ENCODE measurements at places on chromosomes 3 and 15.

GRCh38 chr15:33636958-33637357 is 326.2 kb downstream of the RYR3 start:
- peak; percentile 47 for DNase-seq

DNA sequence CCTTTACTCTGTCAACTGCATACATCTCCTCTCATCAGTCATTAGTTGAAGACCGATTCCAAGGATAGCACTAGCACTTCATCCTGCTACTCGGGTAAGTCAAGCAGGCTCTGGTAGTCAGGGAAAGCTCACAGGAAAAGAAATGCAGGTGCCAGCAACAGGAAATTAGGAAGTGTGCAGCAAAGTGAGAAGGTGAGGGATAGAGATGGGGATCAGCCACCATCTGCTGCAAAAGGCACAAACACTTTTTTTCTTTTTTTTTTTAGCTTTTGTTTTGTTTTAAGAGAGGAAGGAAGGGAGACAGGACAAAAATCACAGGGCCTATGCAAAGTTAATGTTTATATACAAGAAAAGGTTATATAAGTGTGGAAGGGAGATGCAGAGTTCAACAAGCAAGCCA is 9.0 kb upstream of the BTLA start:
- no peak for DNase-seq

DNA sequence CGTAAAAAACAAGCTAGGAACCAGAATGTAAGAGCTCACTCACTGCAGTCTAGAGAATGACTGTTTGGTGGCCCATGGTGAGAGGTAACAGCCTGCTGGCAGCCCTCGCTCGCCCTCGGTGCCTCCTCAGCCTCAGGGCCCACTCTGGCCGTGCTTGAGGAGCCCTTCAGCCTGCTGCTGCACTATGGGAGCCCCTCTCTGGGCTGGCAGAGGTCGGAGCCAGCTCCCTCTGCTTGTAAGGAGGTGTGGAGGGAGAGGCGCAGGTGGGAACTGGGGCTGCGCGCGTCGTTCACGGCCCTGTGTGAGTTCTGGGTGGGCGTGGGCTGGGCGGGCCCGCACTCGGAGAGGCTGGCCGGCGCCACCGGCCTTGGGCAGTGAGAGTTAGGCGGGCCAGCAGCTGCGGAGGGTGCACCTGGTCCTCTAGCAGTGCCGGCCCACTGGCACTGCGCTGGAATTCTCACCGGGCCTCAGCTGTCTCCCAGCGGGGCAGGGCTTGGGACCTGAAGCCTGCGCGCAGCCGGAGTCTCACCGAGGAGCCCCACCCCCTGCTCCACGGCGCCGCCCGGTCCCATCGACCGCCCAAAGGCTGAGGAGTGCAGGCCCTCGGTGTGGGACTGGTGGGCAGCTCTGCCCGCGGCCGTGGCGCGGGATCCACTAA is 420.6 kb downstream of the RBMS3 start:
- no peak for DNase-seq

DNA sequence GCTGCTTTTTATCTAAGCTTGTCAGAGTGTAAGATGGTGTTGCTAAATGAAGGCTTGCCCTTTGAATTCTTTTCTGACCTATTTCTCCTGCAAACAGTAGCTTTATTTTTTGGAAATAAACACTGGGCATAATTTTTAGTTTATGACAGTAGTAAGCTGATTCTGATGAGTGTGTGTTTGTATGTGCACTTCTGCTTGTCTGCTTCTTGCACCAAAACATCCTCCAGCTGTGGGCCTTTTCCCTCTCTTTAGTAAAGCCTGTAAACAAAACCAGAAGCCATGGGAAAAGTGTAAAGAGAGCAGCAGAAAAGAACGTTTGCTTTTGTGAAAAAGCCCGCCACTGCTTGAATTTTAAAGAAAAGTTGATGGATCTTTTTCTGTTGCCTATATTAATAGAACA is 136.4 kb upstream of the IL12A start:
- DNase-seq = no peak

DNA sequence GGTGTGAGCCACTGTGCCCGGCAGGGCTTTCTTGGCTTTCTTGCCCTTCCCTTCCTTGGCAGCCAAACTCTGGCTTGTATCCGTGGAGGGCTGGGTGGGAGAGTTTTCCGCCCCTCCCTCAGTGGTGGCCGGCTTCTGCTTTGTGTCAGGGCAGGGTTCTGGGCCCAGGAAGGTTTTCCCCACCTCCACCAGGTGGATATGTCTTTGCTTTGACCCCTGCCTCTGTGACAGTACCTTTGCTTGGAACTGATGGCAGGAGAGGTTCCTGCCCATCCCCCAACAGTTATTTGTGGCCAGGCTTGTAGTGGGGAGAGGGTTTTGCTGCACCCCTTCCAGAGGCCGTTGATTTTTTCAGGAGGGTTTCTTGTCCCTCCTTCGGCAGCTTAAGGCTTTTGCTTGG is 24.3 kb downstream of the CSPG5 start:
- DNase-seq = no peak

DNA sequence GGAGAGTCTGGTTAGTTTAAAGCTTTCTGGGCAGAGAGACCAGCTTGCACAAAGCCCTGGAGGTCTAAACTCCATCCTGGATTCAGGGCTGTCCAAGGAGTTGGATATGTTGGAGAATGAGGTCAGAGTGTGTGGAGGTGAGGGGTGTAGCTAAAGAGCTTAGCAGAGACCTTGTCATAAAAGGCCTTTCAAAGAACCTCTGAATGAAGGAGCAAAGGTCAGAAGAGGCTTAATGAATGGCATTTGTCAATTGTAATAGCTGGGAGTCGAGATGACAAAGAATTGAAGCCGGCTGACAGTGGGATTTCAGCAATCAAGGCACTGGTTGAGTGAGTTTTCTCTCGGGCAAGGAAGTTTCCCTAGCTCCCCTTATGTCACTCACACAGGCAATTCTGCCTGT is 202.6 kb downstream of the PDCD6IP start:
- no peak for DNase-seq

DNA sequence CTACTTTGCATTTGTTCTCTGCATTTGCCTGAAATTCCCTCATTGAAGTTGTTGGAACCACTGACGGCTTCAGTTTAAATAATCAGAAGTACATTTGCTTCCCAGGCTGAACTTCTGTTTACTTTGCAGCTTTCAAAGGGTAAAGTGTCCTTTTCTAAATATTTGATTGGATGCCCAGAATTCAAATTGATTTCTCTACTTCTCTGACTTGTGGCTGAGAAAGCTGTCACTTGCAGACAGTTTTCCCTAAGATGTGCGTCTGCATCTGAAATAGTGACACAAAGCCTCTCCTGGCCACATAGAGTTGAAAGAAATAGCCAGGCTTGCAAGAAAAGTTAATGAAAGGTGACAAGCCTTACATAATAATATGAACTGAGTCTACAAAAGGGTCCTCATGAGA is 299.6 kb downstream of the THSD4 start:
- no peak for DNase-seq

- DNase-seq = peak; percentile 62
These were observed 6.3 kb downstream of the TBL1XR1 start for GRCh38 chr3:177190756-177191681.

GRCh38 chr15:31758126-31758525 is 272.2 kb upstream of the CHRNA7 start:
- peak; percentile 40 for DNase-seq

GRCh38 chr15:45187894-45188830 is at the start of gene SHF:
Gene SHF, minus strand, starts transcription at chr15:45187966. Its CDS starts 15 bp downstream, at chr15:45187951.
- DNase-seq = peak; percentile 68

DNA sequence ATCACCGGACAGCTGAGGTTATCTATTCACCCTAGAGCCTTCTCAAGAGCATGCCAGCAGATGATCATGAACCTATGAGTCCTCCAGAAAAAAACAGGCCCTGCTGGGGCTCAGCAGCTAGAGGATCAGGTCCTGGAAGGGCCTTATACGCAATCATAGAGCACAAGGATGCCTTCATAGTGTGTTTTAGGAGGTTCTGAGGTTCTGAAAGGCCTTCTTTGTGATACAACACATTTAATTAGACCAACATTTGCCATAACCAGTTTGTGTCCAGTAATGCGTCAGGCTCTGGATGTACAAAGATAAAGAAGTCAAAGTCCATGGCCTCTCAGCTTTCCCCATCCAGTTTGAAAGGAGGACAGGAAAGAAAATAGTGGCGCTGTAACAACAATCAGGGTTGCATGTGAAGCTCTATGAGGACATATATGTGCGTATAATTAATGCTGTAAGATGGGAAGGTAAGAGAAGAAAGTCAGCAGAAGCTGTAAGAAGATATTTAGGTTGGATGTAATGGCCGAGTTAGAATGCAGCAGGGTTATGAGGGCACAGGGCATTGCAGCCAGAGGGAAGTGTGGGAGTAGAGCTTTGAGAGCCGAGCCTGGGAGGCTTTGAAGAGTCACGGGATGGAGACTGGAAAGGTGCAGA is 302.6 kb upstream of the TBL1XR1 start:
- no peak for DNase-seq

DNA sequence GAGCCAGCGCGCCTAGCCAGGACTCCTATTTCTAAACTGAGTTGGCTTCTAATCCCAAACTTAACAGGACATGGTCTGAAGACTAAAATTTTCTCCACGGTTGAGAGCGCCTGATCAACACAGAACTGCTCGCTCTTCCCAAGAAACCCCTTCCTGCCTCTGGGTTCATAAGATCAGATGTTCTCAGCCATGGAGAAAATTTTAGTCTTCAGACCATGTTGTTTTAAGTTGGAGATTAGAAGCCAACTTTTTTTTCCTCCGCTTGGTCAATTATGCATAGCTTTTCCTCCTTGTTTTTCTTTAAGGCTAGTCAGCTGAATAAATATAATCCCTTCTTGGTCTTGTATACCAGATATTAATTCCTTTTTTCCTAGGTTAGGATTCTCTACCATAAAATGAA is 356.6 kb upstream of the ADAMTS9 start:
- DNase-seq = no peak

- no peak for DNase-seq
These were observed 18.0 kb upstream of the SLTM start for GRCh38 chr15:58951388-58952007.

DNA sequence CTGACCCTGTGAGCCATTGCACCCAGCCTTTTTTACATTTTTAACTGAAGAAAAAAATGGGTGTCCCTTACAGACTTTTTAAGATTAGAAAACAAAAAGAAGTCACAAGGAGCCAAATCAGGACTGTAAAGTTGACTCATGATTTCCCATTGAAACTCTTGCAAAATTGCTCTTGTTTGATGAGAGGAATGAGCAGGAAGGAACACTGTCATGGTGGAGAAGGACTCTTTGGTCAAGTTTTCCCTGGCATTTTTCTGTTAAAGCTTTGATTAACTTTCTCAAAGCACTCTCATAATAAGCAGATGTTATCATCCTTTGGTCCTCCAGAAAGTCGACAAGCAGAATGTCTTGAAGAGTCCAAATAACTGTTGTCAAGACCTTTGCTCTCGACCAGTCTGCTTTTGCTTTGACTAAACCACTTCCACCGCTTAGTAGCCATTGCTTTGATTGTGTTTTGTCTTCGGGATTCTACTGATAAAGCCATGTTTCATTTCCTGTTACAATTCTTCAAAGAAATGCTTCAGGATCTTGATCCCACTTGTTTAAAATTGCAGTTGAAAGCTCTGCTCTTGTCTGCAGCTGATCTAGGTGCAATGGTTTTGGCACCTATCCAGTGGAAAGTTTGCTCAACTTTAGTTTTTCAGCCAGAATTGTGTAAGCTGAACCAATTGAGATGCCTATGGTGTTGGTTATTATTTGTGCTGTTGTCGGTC is 369.4 kb downstream of the MAGI1 start:
- DNase-seq = no peak

DNA sequence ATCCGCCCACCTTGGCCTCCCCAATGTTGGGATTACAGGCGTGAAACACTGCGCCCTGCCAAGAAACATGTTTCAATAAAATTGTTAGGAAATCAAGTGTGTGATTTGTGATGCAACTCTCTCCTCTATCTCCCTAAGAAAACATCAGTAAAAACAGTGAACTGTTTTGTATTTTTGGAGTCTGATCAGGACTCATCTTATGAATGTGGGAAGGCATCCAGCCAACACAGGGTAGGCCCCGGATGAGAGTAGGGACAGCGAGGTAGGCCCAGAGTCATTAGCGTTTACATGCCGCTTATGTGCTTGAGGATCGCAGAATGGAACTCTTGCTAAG is 884 bp upstream of the GLYCTK start:
- DNase-seq = no peak

- DNase-seq = no peak
These were observed 11.1 kb upstream of the SELENOK start for GRCh38 chr3:53902711-53903110.

GRCh38 chr15:100778831-100779288 is 100.8 kb upstream of the ALDH1A3 start:
- DNase-seq = no peak

DNA sequence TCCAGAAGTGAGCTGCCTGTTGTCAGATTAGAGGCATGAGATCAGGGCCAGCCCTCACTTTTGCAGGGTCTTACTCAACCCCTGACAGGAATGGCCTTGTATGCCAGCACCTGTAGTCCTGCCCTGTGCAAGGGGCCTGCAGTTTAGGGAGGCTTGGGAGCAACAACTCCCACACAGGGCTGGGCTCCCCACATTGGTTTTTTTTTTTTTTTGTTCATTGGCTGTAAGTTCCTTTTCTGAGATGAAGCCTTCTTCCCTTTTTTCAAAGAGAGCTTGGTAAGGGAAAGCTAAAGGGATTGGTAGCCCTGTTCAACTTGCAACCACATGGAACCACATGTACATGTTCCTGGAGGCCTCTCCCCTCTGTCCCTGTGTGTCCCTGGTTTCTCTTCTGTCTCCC is 46.4 kb downstream of the TNFAIP8L3 start:
- DNase-seq = peak; percentile 38

- DNase-seq = no peak
These were observed 135.5 kb upstream of the PTX3 start for GRCh38 chr3:157300981-157301663.

DNA sequence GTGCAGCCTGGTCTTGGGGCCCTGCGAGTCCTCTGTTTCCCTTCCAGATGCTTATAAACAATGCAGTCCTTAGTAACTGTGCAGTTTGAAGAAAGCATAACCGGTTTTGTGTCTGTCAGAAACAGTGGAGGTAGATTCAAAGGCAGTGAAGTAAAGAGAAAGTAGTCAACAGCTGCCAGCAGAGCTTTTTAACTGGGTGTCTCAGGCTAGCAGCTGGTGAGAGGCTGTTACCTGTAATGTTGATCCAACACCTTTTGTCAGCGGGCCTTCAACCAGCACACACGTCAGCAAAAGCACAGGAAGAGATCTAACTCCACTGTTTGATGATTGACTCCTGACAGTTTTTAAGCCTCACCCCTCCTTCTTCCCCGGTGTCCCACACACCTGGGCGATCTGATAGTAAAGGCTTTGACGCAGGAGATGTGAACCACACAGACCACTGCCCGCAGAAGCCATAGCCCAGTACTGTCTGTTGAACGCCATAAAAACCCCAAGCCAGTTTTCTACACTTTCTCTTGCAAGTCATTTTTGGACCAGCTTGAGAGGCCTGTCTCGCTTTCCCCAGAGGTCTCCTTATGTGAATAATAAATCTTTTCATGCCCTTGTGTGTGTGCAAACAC is 178.0 kb downstream of the FMN1 start:
- no peak for DNase-seq

- DNase-seq = no peak
These were observed 29.4 kb downstream of the CCK start for GRCh38 chr3:42236611-42237010.
